Occipital lobe (tissue), 3 donors: ENCODE measurements at places on chromosomes 11 and 22. TPM values are rescaled to one million over a fixed set of nuclear protein-coding genes. Genes with fewer than 3 reads are reported as not detected.

DNA sequence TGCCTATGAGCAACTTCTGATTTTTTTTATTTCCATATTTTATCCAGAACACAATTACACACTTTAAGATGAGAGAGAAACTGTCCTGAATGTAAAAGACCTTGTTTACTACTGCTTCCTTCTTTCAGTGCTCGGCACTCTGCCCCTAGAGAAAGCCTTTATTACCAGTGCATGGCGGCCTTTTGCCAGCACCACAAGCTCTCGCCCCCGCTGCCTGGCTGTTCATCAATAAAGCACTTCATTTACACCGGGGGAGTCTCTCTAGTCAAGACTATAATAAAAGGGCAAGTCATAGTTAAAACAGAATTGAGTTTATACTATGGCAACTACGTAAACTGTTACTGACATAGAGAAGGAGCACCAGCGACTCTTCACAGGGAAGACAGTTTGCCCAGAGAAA lies 259.5 kb downstream of the CADM1 start:
- no peak for DNase-seq

DNA sequence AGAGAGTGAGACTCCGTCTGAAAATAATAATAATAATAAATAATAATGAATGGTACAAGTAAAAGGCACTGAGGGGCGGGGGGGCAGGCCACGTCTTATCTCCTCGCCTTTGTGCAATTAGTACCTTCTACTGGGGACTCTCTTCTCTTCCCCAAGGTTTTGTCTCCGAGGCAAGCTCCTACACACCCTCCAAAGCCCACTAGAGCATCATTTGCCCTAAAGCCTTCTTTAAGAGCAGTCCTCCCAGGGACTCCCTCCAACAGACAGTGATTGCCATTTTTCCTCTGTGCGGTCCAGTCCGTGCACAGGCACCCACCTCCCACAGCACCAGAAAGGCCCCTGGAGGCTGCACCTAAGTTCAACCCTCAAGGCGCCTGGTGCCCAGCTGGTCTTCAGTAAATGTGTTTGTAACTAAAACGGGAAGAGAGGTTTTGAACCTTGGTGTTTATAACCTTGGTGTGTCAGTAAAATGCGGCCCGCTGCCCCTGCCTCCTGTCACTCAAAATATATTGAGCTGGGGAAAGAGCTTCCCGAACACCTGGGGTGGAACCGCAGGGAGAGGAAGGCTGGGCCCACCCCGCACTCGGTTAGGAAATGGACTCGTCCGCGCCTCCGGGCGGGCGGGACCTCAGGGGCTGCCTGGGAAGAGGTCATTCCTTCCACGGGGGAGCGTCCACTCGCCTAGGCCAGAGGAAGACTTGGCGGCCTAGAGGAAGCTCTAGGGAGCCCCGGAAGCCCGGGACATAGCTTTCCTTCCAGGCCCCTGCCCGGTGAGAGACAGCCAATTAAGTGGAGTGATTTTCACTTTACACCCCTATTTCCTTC lies 4.7 kb upstream of the KDELR3 start:
- no peak for DNase-seq

GRCh38 chr11:47725442-47726117 lies 10.4 kb upstream of the AGBL2 start:
- no peak for DNase-seq

- DNase-seq, result no peak
These were observed 227.0 kb downstream of the ADAMTS15 start for GRCh38 chr11:130675371-130675821.

GRCh38 chr11:115941044-115941443 lies 436.8 kb upstream of the CADM1 start:
- no peak for DNase-seq

GRCh38 chr22:45207533-45207932 lies 33.2 kb downstream of the KIAA0930 start:
- no peak for DNase-seq

DNA sequence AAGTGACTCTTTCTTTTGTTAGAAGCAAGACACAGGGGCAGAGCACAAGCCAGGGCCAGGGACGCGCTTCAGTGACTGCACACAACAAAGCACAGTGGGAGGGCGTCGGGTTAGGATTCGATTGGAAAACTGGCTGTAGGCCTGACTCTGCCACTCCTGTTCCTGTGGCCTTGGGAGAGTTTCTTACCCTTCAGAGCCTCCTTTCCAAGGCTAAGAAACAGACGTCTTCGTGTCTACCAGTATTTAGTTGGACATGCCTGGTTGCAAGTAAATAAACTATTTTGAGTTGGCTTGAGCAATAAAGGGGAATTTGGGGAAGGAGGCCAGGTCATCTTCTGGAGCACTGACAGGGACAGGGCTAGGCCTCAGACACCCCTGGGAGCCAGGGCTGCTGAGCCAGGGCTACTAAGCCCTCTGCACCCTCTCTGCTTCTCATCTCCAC lies 549.1 kb downstream of the INSC start:
- DNase-seq, result no peak

- DNase-seq, result no peak
These were observed 26.7 kb downstream of the CARS1 start for GRCh38 chr11:3030289-3031070.

GRCh38 chr11:73257342-73258103 lies 14.6 kb upstream of the P2RY6 start:
- no peak for DNase-seq

GRCh38 chr11:73229896-73230875 lies 12.1 kb downstream of the P2RY2 start:
- DNase-seq, result no peak

GRCh38 chr11:75272391-75272790 lies 31.8 kb downstream of the TPBGL start:
- no peak for DNase-seq

GRCh38 chr11:43736502-43737200 lies 56.1 kb downstream of the HSD17B12 start:
- no peak for DNase-seq

DNA sequence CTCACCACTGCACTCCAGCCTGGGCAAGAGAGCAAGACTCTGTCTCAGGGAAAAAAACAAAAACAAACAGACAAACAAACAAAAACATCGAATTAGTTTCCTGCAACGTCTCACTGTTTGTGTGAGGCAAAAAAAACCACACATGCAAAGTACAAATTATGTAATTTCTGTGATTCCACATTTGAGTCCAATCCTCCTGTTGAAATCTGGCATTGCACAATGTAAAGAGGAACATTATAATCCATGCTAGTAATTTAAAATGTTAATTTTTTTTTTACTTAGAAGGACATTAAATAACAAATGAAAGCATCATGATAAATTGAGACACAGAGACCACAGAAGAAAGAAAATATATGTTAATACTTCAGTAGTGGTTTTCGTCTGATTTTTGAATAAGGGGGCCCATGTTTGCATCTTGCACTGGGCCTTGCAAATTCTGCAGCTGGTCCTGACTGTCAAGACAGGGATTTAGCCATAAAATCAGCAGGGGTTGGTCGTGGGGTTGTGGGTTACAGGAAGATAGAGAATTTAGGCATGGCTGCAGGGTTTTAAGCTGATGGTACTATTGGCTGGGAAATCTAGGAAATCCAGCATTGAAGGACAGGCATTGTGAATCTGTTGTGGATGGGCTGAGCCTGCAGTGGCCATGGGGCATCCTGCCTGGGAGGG lies 102.6 kb upstream of the ALDH3B2 start:
- no peak for DNase-seq

GRCh38 chr11:66868082-66868725 lies 11.3 kb downstream of the LRFN4 start:
- DNase-seq, result no peak

DNA sequence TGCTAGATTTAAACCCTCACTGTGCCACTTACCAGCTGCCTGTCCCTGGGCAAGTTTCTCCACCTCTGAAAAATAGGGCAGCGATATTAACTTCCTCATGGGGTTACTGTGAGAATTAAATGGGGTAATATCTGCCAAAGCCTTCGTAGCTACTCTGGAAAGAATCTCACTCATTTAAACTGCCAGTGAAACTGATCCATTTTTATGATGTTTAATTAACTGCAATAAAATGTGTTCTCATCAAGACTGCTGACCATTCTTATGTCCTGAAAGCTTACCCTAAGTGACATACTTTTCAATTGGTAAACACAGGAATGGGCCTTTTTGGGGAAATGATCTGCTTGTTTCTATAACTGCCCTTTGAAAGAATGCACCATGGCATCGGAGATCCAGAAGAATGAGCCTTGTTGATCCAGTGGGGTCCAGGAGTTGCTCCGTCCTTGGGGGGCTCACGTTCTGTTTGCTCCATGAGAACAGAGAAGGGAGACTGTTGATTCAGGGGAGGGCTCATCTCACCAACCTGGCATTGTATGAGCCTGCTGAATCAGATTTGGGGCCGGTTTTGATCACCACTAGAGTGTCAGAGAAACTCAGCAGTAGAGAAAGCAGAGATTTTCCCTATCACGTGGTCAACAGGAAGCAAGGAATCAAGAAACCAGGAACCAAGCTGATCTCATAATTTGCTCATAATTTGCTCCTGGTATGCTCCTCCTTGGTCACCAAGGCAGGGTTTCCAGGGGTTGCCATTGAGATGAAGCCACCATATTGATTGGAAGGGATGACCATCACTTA lies 7.0 kb upstream of the CCDC86 start:
- no peak for DNase-seq

DNA sequence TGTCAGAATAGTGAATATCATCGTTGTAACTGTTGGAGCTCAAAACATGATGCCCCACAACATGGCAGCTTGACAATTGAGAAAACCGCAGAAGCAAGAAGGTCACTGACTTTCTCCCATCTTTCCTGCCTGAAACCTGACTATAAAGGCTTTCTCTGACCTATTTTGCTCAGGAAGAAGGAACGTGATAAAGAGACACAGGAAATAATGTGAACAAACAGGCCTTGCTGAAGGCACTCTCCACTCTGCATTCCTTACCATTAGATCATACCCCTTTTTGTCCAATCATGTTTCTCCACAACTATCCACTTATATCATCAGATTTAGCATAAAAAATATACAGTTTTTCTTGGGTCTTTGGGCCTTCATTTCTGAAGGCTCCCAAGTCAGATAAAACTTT lies 916.8 kb downstream of the METTL15 start:
- DNase-seq, result no peak

DNA sequence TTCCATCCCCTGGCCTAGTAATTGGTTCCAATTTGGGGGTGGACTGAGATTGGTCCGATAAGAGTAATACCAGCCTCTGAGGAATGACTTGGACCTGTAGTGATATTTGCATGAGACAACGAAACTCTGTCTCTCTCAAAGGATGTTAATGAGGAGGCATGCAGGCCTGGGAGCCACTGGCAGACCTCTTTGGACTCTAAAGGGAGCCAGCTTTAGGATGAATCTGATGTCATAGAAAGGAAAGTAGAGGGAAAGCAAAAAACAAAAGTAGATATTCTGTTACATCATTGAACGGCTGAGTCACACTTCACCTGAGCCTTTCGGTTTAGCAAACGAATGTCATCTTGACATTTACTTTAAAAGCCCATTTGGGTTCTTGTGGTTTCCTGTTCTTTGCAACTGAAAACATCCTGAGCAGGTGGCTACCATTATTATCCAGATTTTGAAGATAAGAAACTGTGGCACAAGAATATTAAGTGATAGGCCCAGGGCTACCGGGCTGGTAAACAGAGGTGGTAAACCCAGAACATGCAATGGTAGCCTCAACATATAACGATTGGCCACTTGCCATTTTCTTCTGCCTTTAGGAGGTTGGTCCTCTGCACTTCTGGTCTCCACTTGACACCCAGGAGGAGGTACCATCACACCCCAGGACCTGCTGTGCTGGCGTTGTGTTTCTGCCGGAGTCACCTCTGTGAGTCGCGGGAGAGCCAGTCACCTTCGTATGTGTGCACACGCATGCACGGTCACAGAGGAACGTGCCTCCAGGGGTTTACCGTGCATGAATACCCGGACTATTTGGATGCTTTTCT lies 42.7 kb downstream of the RTL6 start:
- no peak for DNase-seq

DNA sequence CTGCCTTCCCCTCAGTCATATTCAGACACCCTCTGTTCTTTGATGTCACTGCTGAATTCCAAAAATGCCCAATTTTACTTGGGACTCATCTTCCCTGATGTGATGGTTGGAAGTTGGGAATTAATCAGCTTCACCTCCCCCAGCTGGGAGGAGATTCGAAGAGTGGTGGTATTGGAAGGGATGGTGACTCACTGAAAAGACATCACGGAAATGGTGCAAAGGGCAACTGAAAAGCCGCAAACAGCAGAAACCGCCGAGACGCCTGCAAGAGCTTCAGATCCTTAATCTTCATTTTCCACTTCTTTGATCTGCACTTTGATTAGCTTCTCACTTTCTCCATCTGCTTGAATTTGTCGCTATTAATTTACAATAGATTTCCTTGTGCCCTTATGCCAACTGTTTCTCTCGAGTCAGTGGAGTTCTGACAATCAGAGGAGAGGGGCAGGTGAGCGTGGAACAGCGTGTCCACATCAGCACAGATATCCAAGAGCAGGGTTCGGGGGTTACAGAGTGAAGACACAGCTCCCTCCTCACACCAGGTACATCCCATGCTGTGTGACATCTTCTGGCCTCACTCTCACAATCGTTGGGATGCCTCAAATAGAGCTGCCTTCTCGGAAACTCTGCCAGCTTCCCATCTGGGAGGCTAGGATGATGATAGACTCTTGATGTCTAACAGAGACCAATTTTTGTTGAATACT lies 325.4 kb downstream of the BRD1 start:
- DNase-seq, result no peak

DNA sequence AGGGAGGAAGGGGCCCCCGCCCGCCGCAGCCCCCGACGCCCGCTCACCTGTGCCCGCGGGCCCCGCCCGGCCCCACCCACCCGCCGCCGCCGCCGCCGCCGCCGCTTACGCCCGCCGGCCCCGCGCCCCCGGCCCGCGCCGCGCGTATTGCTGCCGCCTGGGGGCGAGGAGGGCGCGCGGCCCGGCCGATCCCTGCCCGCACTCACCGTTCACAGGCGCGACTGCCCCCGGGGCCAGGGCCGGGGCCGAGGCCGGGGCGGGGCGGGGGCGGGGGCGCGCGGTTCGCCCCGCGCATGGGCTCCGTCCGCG lies 212 bp downstream of the HRAS start:
- no peak for DNase-seq

- no peak for DNase-seq
These were observed 614 bp upstream of the ASCL2 start for GRCh38 chr11:2271077-2271326.

Gene PARVB
- 5.1 TPM for total RNA-seq

Gene FBLN1
- total RNA-seq, result 22.3 TPM

Gene TMEM45B
- 0.31 TPM for total RNA-seq

Gene TUBA8
- 0.94 TPM for total RNA-seq

Gene TIGD3
- 4.5 TPM for total RNA-seq

Gene PLXNB2
- 46.0 TPM for total RNA-seq

Gene TECTA
- 1.7 TPM for total RNA-seq
